Stimulated activated CD4-positive, alpha-beta T cell treated with anti-CD3 and anti-CD28 coated beads, Interleukin-1b, Interleukin-23, amount 100 ng/mL, for 1 hour (primary cell): ENCODE measurements at places on chromosomes 7 and 10.

- DNase-seq, result no peak
Measured at GRCh38 chr7:24025094-24025493, 258.9 kb upstream of the NPY start.

DNA sequence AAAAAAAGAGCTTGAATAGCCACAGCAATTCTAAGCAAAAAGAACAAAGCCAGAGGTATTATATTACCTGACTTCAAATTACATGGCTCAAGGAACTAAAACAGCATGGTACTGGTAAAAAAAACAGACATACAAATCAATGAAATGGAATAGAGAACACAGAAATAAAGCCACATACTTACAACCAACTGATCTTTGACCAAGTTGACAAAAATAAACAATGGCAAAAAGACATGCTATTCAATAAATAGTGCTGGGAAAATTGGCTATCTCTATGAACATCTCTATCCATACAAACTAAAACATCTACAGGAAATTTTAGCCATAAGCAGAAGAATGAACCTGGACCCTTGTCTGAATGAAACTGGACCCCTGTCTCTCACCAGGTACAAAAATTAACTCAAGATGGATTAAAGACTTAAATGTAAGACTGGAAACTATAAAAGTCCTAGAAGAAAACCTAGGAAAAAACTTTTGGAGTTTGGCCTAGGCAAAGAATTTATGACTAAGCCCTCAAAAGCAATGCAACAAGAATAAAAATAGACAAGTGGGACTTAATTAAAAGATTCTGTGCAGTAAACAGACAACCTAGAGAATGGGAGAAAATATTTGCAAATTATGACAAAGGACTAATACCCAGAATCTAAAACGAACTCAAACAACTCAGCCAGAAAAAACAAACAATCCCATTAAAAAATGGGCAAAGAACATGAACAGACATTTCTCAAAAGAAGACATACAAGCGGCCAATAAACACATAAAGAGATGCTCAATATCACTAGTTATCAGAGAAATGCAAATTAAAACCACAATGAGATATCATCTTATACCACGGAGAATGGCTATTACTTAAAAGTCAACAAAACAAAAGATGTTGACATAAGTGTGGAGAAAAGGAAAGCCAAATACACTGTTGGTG, 72.8 kb upstream of the DDC start:
- DNase-seq, result no peak

GRCh38 chr7:148698007-148698396, 701 bp upstream of the CUL1 start:
- peak; percentile 9 for DNase-seq

DNA sequence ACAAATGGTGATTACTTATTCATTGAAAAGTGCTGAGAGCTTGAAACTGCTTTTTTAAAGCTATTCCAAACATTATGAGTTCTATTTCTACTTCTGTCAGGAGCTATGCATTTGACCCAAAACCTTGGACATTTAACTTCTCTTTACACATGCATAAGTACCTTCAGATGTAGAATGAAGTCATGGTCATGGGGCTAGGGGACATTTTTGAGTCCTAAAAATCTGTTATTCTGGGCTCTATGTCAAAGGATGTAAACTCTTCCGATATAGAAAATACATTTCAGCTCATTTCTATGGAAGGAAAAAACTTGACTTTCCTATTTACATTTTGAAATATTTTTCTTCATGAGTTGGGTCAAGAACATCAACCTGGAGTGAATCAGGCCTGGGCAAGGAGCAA, 179.5 kb upstream of the CXCL12 start:
- no peak for DNase-seq

GRCh38 chr10:100303724-100304319, 17.3 kb upstream of the BLOC1S2 start:
- DNase-seq, result no peak

DNA sequence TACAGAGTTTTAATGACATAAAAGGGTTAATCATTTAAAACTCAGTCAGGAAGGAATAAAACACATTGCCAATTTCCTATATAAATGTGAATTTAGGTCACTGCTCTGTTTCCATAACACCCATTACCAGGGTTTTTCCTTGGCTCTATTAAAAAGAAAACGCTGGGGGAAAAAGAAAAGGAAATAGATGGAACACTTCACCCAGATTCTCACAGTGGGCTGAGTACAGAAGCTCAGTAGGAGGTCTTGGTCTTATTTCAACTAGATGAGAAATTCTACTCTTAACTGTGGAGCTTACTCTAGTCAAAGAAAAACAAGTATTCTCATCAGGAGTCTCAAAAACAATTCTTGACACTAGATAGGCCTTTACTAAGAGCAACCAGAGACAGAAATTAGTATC, 36.5 kb downstream of the GLUD1 start:
- DNase-seq, result no peak
